ENCODE measurements at places on chromosomes 1 and 21. TPM values are rescaled to one million over a fixed set of nuclear protein-coding genes. Genes with fewer than 3 reads are reported as not detected.

GRCh38 chr1:39754906-39755504, 16.1 kb downstream of the OXCT2 start:
- peaks cover 24% of the 10 kb centered on the region for H3K36me3 ChIP-seq
- no peaks in the 10 kb centered on the region for H3K27me3 ChIP-seq
- no peak overlapping the region for H3K27ac ChIP-seq
- DNase-seq = no peak
- no peaks in the 10 kb centered on the region for H3K4me1 ChIP-seq
- H3K4me3 ChIP-seq = no peak overlapping the region

GRCh38 chr1:107430540-107431228, 289.8 kb downstream of the NTNG1 start:
- no peaks in the 10 kb centered on the region for H3K36me3 ChIP-seq
- no peaks in the 10 kb centered on the region for H3K27me3 ChIP-seq
- no peak overlapping the region for H3K27ac ChIP-seq

DNA sequence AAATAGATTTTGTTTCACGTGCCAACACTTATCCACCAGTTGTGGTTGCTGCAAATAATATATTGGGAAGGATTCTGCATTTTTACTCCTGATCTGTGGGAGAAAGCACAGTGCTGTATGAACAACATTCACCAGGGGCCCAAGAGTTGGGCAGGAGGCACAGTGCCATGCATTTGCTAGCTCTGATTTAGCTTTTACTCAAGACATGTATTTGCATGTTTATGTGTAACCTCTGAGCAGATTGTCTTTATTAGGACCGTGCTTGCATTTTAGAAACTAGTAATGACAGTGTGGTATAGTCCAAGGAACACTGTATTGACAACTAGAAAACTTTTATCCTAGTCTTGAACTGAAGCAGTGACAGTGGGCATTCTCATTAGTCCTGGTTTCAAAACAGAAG, 133.9 kb upstream of the B3GALT2 start:
- H3K27ac ChIP-seq = no peak overlapping the region
- no peaks in the 10 kb centered on the region for H3K27me3 ChIP-seq
- H3K4me1 ChIP-seq = no peaks in the 10 kb centered on the region
- no peak overlapping the region for H3K4me3 ChIP-seq
- no peak for DNase-seq
- H3K36me3 ChIP-seq = no peaks in the 10 kb centered on the region

- H3K36me3 ChIP-seq = no peaks in the 10 kb centered on the region
- no peaks in the 10 kb centered on the region for H3K4me1 ChIP-seq
- H3K27ac ChIP-seq = no peak overlapping the region
Measured at GRCh38 chr1:82786883-82787282, 986.1 kb downstream of the ADGRL2 start.

DNA sequence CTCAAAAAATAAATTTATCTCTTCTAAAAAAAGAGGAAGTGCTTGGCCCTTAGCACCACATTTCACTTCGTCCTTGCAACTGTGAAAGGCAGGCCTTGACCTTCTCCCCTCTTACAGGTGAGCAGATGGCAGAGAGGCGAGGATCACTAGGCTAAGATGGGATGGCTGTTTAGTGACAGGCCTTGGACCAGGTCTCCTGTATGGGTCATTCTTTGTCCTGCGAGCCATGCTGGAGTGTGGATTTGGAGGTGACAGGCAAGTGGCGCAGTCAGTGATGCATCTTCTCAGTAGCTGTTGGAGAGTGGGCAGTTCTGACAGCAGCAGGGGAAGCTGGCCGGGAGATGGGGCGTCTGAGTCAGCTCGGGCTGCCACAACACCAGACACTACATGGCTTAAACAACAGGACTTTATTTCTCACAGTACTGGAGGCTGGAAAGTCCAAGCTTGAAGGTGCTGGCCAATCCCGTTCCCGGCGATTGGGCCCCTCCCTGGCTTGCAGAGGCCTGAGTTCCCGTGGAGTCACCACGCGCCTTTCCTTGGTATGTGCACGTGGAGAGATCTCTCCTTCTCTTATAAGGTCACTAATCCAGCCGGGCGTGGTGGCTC, 16.5 kb downstream of the SLC27A3 start:
- H3K36me3 ChIP-seq = no peaks in the 10 kb centered on the region
- no peaks in the 10 kb centered on the region for H3K27me3 ChIP-seq
- peaks cover 35% of the 10 kb centered on the region for H3K4me1 ChIP-seq
- no peak overlapping the region for H3K4me3 ChIP-seq
- no peak for DNase-seq

- H3K36me3 ChIP-seq = no peaks in the 10 kb centered on the region
- H3K27me3 ChIP-seq = no peaks in the 10 kb centered on the region
Measured at GRCh38 chr1:87113313-87113712, 198.9 kb downstream of the HS2ST1 start.

DNA sequence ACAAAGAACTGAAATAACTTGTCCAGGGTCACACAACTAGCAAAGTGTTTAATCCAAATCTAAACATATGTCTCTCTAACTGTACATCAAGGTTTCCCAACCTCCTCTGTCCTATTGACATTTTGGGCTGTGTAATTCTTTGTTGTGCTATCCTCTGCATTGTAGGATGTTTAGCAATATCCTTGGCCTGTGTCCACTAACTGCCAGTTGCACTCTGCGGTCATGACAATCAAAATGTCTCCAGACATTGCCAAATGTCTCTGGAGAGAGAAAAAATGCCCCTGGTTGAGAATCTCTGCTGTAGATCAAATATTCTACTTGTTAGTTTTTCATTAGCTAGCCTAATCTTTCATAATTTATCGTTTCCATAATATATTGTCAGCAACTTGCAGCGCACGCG, 353.4 kb upstream of the NEGR1 start:
- H3K4me3 ChIP-seq = no peak overlapping the region
- no peaks in the 10 kb centered on the region for H3K27me3 ChIP-seq
- no peak overlapping the region for H3K27ac ChIP-seq
- no peak for DNase-seq
- no peaks in the 10 kb centered on the region for H3K36me3 ChIP-seq

CTSK gene
- 8.9 TPM for total RNA-seq

KANK4 gene
- 0.17 TPM for total RNA-seq

OR2T35 gene
- total RNA-seq = not detected

TOR1AIP1 gene
- total RNA-seq = 48.0 TPM

- H3K27me3 ChIP-seq = no peaks in the 10 kb centered on the region
- DNase-seq = no peak
- H3K36me3 ChIP-seq = no peaks in the 10 kb centered on the region
- no peaks in the 10 kb centered on the region for H3K4me1 ChIP-seq
Measured at GRCh38 chr1:51907079-51907702, 28.7 kb upstream of the NRDC start.

CRP gene
- total RNA-seq = not detected

- no peak overlapping the region for H3K27ac ChIP-seq
- H3K27me3 ChIP-seq = no peaks in the 10 kb centered on the region
- no peak for DNase-seq
Measured at GRCh38 chr1:54853793-54854370, 33.1 kb downstream of the DHCR24 start.

GRCh38 chr1:168977618-168978017, 128.9 kb upstream of the ATP1B1 start:
- no peak overlapping the region for H3K4me3 ChIP-seq
- H3K36me3 ChIP-seq = no peaks in the 10 kb centered on the region
- DNase-seq = no peak
- H3K27me3 ChIP-seq = no peaks in the 10 kb centered on the region

DNA sequence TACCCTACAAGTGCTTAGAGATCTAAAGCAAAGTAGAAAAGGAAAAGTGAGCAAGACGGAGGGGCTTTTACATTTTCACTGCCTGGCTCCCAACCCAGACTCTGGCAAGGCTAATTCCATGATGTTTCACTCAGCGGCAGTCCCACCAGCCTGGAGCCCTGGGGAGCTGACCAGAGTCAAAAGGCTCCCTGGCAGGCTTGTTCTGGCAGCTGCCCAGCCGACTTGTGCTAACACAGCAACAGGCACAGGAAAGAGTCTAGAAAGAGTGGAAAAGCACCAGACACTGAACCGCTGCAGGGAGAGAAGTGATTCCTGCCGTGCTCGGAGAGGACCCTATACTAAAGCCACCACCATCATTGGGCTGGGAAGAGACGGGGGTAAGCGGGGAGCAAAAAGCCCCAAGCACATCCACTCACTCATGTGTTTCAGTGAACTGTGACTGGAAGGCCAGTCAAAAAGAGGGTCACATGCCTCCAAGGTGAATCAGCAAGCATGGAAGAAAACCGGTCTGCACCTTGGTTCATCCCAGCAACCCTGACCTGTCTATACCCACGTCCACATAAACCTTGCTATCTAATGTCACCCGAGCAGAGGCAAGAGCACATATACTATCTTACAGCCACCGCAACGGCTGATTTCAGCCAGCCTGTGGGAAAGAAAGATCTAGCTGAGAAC, 8.0 kb downstream of the SMIM12 start:
- H3K4me1 ChIP-seq = peaks cover 25% of the 10 kb centered on the region
- H3K27ac ChIP-seq = peak overlapping the region; percentile 68
- peaks cover 72% of the 10 kb centered on the region for H3K36me3 ChIP-seq
- no peak overlapping the region for H3K4me3 ChIP-seq

DNA sequence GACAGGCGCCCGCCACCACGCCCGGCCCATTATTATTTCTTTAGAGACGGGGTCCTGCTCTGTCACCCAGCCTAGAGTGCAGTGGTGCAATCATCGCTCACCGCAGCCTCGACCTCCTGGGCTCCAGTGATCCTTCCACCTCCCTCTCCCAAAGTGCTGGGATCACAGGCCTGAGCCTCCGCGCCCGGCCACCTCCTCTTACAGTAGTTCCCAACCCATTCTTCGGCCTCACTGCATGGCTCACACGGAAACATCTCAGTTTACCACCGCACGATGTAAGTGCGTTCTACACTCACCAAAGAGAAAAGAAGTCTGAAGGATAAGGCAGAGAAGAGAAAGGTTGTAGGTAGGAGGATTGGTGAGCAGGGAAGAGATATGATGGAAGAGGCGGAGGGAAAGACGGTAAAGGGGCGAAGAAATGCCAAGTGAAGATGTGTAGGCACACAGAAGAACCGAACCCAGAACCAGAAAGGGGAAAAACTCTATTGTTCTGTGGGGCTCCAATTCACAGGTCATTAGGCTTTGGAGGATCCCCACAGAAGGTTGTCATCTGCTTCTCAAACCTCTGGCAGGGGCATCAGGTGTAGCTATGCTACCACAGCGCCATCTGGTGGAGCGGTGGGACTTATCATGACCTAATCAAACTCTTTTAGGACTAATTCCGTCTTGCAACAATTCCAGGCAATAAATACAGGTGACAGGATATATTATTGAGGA, 504.2 kb downstream of the SMYD3 start:
- peak; percentile 85 for DNase-seq
- no peak overlapping the region for H3K4me3 ChIP-seq
- no peaks in the 10 kb centered on the region for H3K4me1 ChIP-seq
- H3K36me3 ChIP-seq = no peaks in the 10 kb centered on the region
- H3K27me3 ChIP-seq = no peaks in the 10 kb centered on the region
- no peak overlapping the region for H3K27ac ChIP-seq

DNA sequence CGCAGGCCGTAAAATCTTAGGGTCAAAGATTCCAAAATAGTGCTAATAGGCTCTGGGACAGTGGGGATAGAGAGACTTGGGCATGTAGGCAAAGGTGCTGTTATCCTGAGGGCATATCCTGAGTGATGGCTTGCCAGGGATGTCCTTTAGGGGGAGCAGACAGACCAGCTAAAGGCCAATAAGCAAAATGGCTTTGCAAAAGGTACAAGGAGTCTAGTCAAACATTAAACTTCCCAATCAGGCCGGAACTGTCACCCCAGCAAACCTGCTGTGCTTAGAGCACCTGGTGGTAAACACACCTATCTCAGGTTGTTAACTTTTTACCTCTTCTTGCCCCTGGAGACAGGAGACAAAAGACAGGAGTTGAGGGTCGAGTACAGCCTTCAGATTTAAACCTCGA, 49.1 kb downstream of the TRABD2B start:
- no peaks in the 10 kb centered on the region for H3K36me3 ChIP-seq
- no peak overlapping the region for H3K27ac ChIP-seq
- no peaks in the 10 kb centered on the region for H3K27me3 ChIP-seq
- no peak for DNase-seq

SIPA1L2 gene
- total RNA-seq = 92.4 TPM

OR2L2 gene
- total RNA-seq = not detected

- DNase-seq = no peak
- H3K27ac ChIP-seq = no peak overlapping the region
- no peaks in the 10 kb centered on the region for H3K27me3 ChIP-seq
- no peaks in the 10 kb centered on the region for H3K36me3 ChIP-seq
- H3K4me3 ChIP-seq = no peak overlapping the region
Measured at GRCh38 chr1:94701796-94702441, 118.2 kb upstream of the SLC44A3 start.

ORC1 gene
- 0.19 TPM for total RNA-seq

- no peaks in the 10 kb centered on the region for H3K4me1 ChIP-seq
- H3K27me3 ChIP-seq = no peaks in the 10 kb centered on the region
- H3K27ac ChIP-seq = no peak overlapping the region
- no peaks in the 10 kb centered on the region for H3K36me3 ChIP-seq
- H3K4me3 ChIP-seq = no peak overlapping the region
Measured at GRCh38 chr1:77847621-77848080, 40.8 kb upstream of the NEXN start.

DNA sequence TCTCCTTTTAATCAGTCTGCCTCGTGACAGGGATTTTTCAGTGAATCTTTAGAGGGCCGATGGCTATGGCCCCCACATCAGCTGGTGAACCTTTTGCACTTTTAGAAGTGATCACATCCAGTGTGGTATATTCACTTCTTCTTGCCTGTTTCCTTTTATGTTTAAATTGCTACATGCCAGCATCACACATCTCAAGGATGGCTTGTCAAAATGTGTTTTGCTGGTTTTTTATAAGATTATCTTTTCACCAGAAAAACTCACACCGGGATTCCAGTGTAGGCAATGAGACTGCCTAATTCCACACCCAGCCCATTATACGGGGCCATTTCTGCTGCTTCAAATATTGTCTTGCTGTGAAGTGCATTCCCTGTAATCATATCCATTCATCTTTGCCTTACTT, 1151.7 kb upstream of the ADGRL4 start:
- no peak for DNase-seq
- no peak overlapping the region for H3K27ac ChIP-seq
- no peaks in the 10 kb centered on the region for H3K4me1 ChIP-seq
- H3K27me3 ChIP-seq = no peaks in the 10 kb centered on the region
- H3K36me3 ChIP-seq = no peaks in the 10 kb centered on the region

DNA sequence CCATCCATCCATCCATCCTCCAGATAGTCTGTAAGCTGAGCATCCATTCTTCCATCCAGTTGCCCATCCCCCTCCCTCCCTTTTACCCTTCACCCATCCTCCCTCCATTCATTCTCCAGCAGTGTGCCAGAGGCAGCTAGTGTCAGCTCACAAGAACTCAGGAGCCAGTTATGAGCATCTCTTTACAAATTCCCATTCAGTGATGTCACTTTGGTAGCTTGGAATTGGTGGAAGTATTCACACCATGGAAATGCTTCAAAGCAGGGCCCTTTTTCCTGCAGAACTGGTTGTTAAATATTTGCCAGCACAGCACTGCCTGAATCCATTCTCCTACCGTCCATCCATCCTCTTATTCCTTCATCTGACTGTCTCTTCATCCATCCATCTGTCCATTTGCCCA, 72.5 kb downstream of the ARHGEF10L start:
- H3K27ac ChIP-seq = no peak overlapping the region
- no peaks in the 10 kb centered on the region for H3K4me1 ChIP-seq
- no peak overlapping the region for H3K4me3 ChIP-seq
